ENCODE measurements at places on chromosomes 3 and 15.

- no peak for DNase-seq
Measured at GRCh38 chr3:10444511-10444910, 60.9 kb downstream of the ATP2B2 start.

GRCh38 chr15:78201281-78202190 lies 32.8 kb downstream of the ACSBG1 start:
- DNase-seq, result no peak

DNA sequence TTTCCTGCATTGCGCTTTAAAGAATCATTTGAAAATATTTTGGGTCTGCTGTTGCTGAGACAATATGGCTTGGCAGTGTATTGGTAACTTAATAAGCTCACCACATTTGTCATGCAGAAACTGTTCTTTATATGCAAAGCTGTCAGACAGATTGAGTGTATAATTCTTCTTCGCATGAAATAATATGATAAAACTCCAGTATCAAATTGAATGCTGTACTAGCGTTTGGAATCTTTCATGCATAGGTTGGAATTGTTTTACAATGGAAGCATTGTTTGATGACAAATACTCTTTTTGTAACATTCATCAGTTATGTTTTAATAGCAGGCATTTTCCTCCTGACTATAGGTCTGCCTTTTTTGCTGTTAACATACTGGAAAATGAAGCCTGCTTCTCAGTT lies 53.8 kb downstream of the RBMS3 start:
- DNase-seq, result no peak

DNA sequence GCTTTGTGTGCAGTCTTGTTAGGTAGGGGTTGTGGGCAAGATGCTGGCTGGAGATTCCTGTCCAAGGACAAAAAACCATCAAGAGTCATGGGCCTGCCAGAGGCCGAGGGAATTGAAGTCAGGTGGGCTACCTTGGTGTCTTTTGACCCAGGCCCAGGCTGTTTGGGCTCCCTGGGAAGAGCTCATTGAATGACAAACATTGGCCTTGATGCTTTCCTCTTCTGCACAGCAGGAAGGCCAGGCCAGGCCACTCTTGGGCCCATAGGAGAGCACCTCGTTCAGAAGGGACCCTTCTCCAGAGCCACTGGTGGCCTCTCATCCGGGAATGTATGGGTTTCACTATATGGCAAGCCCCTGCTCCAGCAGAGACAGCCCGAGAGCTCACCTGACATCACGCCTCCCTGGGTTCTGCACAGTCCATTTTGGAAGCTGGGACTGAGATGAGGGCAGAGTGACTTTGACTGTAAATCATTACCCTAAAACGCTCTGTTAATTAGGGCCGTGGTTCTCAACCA lies 169.1 kb downstream of the NSMCE3 start:
- DNase-seq, result no peak

DNA sequence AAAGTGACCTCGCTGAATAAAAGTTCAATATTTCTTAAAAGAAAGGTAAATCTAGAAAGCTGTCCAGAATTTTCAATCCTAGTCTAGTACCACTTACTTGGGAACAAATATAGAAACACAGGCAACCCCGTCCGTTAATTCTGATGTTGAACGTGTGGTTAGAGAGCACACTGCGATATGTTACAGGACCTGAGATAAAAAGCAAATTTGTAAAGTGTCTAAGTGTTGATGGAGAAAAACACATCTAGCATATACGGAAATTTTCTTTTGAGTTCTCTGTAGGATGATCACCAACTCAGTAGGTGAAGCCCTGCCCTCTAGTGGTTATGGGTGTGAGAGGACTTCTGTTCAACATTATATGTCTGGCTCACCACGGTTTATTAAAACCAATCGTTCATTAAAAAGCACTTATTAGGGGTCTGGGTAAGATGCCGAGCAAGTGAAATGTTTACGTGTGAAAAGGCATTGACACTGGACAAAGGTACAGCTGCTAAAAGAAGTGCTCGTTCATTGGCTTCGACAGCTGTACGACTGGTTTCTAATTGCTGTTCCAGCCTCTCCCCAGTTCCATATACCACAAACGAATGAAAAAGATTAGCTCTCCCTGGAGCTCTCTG lies 1.0 kb upstream of the ATP2C1 start:
- peak; percentile 41 for DNase-seq

DNA sequence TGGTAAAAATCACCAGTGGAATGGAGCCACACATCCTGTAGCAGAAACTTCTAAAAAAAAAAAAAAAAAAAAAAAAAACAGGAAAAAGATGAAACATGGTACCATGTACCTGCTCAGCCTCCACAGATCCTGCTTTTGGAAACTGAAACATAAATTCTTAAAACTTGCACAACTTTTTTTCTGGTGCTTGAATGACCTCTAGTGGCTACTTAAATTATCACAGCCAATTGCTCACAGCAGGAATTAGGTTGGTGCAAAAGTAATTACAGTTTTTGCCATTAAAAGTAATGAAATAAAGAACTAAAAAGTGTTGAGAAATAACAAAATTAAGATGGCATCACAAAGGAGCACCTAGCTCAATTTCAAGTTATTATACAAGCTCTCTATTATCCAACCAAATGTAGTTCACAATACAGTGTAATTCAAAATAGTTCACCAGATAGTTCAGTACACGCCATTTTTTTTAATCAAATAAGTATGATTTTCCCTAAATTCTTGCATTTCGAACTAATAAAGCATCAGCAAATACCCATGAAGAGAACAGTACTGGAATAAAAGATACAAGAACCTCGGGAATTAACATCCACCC lies 80.6 kb downstream of the ULK4 start:
- DNase-seq, result no peak

- no peak for DNase-seq
Measured at GRCh38 chr3:54982807-54983206, 54.9 kb upstream of the LRTM1 start.
